ENCODE measurements at places on chromosomes 11 and 22. TPM values are rescaled to one million over a fixed set of nuclear protein-coding genes. Genes with fewer than 3 reads are reported as not detected.

GRCh38 chr11:47003180-47003877 is 66.8 kb downstream of the CSTPP1 start:
- peak; percentile 54 for DNase-seq

- DNase-seq = no peak
Measured at GRCh38 chr11:27187848-27188621, 147.4 kb downstream of the BBOX1 start.

DNA sequence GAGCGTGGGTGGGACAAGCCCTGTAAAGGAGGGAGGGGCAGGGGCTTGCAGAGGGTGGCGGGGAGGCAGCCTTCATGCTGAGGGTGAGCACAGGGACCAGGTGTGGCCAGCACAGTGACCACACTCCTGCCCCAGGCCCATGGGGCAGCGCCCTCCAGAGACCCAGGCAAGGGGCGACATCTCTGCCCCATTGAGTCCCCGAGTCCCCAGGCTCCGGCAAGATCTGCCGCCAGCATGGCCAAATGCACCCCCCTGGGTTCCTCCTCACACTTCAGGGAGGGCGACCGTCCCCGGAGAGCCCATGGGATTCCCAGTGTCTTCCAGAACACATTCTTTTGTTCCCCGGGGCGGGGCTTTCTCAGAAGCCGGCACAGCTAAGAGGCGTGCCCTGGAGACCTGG is 362.5 kb downstream of the TBC1D22A start:
- DNase-seq = no peak

- DNase-seq = peak; percentile 49
Measured at GRCh38 chr22:29716814-29717545, 2.8 kb upstream of the CABP7 start.

- no peak for DNase-seq
Measured at GRCh38 chr11:74015919-74016684, 7.2 kb upstream of the UCP3 start.

- DNase-seq = no peak
Measured at GRCh38 chr22:19694696-19695095, 19.6 kb upstream of the SEPTIN5 start.

DNA sequence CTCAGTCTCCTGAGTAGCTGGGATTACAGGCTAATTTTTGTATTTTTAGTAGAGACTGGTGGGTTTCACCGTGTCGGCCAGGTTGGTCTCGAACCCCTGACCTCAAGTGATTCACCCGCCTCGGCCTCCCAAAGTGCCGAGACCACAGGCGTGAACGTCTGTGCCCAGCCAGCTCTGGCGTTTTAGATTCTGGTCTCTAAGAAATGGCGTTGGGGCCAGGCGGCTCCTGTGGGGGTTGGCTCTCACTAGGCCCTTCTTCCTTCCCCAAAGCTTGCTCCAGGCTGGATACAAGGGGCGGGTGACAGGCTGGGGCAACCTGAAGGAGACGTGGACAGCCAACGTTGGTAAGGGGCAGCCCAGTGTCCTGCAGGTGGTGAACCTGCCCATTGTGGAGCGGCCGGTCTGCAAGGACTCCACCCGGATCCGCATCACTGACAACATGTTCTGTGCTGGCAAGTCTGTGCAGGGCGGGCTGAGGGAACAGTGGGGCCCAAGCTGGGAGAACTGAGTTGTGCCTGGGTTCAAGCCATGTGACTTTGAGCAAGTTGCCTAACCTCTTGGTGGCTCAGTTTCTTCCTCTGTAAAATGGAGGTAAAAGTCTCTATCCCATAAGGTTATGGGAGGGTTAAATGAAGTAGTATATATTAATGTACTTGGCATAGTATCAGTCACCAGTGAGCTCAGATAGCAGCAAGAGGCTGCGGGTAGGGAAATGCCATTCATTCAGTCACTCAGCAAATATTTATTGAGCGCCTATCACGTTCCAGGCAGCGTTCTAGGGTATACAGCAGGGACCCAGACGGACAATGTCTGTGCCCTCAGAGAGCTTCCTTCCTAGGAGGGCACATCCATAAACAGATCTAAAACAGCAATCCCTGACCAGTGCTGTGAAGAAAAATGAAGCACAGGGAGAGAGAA is 10.4 kb downstream of the F2 start:
- DNase-seq = no peak

GRCh38 chr11:11000579-11001283 is 142.9 kb upstream of the ZBED5 start:
- DNase-seq = no peak

DNA sequence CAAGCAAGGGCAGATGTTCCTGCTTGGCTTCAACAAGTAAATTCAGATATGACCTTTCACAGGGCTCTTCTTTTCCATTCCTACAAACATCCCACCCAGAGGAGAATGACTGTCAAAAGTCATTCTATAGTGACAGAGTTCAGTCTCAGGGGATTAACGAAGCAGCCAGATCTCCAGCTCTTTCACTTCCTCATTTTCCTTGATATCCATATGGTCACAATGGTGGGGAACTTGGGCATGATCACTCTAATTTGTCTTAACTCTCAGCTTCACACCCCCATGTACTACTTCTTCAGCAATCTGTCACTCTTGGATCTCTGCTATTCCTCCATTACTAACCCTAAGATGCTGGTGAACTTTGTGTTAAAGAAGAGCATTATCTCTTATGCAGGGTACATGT is 15.0 kb upstream of the OR8B8 start:
- no peak for DNase-seq

DNA sequence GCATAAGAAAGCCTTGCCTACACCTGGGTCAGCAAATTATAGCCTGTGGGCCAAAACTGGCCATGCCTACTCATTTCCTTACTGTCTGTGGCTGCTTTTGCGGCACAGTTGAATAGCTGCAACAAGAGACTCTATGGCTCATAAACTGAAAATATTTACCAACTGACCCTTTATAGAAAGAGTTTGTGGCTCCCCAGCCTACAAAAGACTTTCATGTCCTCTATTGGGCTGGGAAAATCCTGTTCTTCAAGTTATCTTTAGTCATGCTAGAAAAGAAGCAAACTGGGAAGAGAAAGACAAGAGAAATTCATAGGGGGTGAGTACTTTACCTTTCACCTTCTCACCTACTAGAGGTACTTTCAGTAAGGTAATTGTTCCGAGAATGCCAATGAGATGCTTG is 175.1 kb downstream of the SWAP70 start:
- peak; percentile 46 for DNase-seq

GRCh38 chr11:119372260-119373058 is 9.0 kb downstream of the USP2 start:
- no peak for DNase-seq

DNA sequence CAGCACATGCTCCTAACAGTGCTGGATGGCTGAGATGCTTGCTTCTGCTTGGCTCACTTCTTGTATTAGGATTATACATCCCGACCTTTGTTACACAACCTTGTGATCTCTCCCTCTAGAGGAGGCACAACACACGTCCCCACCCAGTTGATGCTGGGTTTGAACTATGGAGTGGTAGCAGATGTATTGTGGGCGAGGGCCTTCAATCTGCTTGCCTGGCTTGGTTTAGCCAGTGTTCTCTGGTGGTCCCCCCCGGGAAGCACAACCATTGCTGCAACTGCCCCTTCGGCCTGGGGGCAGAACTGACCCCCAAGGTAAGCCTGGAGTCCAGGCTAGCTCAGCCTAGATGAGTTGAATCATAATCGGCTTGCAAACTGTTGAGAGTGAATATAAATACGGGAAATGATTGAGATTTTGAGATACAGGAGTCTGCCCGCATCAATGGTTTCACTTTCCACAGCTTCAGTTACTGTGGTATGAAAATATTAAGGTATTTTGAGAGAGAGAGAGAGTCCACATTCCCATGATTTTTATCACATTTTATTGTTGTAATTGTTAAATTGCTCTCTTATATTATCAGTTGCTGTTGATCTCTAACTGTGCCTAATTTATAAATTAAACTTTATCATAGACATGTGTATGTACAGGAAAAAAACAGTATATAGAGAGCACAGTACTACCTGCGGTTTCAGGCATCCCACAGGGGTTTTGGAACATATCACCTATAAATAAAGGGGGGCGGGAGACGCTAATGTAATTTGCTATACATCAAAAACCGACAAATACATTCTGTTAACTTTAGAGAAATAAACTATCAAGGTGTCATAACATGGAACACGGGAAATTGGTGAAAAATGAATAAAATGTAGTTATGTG is 482.0 kb upstream of the B3GAT1 start:
- no peak for DNase-seq

GRCh38 chr22:22910272-22911240 is 22.9 kb downstream of the IGLL5 start:
- no peak for DNase-seq

- DNase-seq = peak; percentile 17
Measured at GRCh38 chr22:47340851-47341436, 578.5 kb downstream of the TBC1D22A start.

DNA sequence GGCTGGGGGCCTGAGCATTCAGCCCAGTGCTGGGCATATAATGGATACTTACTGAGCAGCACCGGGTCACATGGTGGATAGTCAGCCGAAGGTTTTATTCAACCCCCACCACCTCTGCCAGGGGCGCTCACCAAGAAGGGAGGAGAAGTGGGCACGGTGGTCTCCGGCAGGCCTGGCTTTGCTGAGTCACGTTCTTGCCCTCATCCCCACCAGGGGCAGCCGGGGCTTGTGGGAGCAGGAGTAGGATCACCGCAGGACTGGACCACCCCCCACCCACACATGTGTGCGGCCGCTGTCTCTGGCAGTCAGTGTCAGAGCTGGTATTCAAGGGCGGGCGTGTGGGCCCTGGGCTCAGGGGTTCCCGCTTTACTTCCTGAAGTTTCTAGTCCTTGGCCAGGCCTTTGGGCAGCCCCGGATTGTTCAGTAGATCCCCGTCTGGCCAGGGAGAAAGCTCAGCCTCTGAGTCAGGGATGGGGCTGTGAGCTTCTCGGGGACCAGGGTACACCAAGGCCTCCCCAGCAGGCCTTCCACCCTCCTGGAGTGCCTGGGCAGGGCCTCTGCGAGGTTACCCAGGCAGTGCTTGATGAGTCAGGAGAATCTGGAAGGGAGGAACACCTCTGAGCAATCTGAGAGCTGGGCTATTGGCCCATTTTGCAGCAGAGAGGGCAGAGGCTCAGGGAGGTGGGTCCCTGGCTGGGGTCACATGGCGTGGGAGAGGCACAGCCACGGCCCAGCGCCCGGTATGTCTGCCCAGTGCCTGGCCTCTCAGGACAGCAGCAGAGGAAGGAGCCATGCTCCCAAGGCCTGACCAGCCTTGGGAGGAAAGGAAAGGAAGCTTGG is 60.6 kb downstream of the RTL6 start:
- DNase-seq = peak; percentile 90

- no peak for DNase-seq
Measured at GRCh38 chr22:38291201-38291777, 18.5 kb upstream of the TMEM184B start.

- DNase-seq = no peak
Measured at GRCh38 chr22:23240639-23241389, 60.5 kb downstream of the BCR start.

GRCh38 chr11:9642894-9643293 is 21.0 kb upstream of the SWAP70 start:
- no peak for DNase-seq

DNA sequence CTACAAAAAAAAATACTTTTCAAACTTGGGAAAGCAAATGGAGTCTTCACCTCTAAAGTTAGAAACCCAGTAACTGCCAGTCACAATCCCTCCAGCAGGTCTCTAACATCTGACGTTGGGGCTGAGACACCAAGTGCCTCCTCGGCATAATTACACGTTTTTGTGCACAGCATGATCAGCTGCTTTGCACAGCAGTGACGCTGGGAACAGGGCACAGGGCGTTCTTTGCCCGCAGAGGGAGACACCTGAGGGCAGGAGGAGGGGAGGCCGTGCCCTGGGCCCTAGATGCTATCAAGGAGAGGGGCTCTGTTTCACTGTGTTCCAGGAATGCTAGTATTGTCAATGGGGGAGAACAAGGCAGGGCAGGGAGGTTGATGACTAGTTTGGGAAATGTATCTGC is 120.1 kb downstream of the PARVA start:
- DNase-seq = no peak

GRCh38 chr11:70360211-70360610 is 38.1 kb upstream of the CTTN start:
- no peak for DNase-seq

DNA sequence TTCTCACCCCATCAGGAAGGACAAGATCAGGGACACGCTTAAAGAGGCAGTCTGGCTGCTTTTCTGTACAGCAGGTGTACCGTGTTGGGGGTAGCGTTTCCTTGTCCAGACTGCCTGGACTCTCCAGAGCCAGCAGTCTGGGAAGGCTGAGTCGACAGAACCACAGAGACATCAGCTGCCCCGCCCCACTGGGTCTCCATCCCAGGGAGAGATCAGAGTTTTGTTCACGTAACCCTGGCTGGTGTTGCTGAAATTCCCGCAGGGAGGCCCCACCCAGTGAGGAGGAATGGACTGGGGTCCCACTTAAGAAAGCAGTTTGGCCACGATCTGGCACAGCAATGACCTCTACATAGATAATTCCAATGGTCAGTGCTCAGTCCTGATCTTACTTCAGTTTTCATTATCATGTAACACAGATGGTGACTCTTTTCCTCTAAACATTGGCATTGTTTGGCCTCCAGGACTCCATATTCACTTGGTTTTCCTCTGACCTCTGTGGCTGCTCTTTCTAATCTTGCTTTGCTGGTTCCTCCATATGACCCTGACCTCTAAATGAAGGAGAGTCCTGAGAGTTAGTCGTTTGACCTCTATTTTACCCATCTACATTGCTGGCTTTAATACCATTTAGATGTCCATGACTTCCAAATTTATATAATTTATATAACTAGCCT is 89.6 kb upstream of the LRRC55 start:
- no peak for DNase-seq

Gene PHOX2A
- not detected for total RNA-seq

Gene MFNG
- total RNA-seq = 0.27 TPM

Gene MISFA
- not detected for total RNA-seq

Gene DBX1
- total RNA-seq = not detected

Gene LMNTD2
- 0.30 TPM for total RNA-seq

Gene MAPK11
- 27.8 TPM for total RNA-seq

Gene SCARF2
- 22.3 TPM for total RNA-seq

Data from MG63 (cell line).